ENCODE measurements at places on chromosomes 4 and X. TPM values are rescaled to one million over a fixed set of nuclear protein-coding genes. Genes with fewer than 3 reads are reported as not detected.

The CNGA1 gene
- total RNA-seq = 0.31 TPM

The GLRA3 gene
- total RNA-seq = not detected

The NLGN4X gene
- 0.04 TPM for total RNA-seq

The ZNF157 gene
- 0.24 TPM for total RNA-seq

The STAP1 gene
- not detected for total RNA-seq

The LIAS gene
- 13.8 TPM for total RNA-seq

The CFAP97 gene
- total RNA-seq = 29.9 TPM

The ASIC5 gene
- total RNA-seq = not detected

The SLC10A7 gene
- 12.4 TPM for total RNA-seq

The TXLNG gene
- 15.7 TPM for total RNA-seq

The ELF2 gene
- total RNA-seq = 22.1 TPM

The FATE1 gene
- not detected for total RNA-seq

The CLIC2 gene
- not detected for total RNA-seq

The P2RY10 gene
- not detected for total RNA-seq

The YIPF7 gene
- total RNA-seq = not detected

The SUPT20HL2 gene
- total RNA-seq = not detected

The DAPP1 gene
- total RNA-seq = 60.6 TPM

The DACH2 gene
- total RNA-seq = not detected

The KIT gene
- total RNA-seq = not detected

The GIMD1 gene
- not detected for total RNA-seq

The SMIM43 gene
- not detected for total RNA-seq

The SSX3 gene
- not detected for total RNA-seq

The UGT2B10 gene
- not detected for total RNA-seq

The CSAG2 gene
- not detected for total RNA-seq

The SPANXN3 gene
- not detected for total RNA-seq

The AADAT gene
- 7.6 TPM for total RNA-seq

The EOLA2 gene
- 22.5 TPM for total RNA-seq

The SLC9B2 gene
- 16.8 TPM for total RNA-seq

The PRR32 gene
- not detected for total RNA-seq

The IL21 gene
- total RNA-seq = not detected

Measured in foreskin keratinocyte (primary cell).